ENCODE measurements at places on chromosomes 11 and 22.
A peak's percentile ranks its signal among the peaks of the same experiment; 100 is the strongest.

- DNase-seq = no peak
These were observed 139.5 kb downstream of the KIF18A start for GRCh38 chr11:27968461-27968860.

GRCh38 chr11:75526192-75526541, 426 bp upstream of the GDPD5 start:
- no peak for DNase-seq

DNA sequence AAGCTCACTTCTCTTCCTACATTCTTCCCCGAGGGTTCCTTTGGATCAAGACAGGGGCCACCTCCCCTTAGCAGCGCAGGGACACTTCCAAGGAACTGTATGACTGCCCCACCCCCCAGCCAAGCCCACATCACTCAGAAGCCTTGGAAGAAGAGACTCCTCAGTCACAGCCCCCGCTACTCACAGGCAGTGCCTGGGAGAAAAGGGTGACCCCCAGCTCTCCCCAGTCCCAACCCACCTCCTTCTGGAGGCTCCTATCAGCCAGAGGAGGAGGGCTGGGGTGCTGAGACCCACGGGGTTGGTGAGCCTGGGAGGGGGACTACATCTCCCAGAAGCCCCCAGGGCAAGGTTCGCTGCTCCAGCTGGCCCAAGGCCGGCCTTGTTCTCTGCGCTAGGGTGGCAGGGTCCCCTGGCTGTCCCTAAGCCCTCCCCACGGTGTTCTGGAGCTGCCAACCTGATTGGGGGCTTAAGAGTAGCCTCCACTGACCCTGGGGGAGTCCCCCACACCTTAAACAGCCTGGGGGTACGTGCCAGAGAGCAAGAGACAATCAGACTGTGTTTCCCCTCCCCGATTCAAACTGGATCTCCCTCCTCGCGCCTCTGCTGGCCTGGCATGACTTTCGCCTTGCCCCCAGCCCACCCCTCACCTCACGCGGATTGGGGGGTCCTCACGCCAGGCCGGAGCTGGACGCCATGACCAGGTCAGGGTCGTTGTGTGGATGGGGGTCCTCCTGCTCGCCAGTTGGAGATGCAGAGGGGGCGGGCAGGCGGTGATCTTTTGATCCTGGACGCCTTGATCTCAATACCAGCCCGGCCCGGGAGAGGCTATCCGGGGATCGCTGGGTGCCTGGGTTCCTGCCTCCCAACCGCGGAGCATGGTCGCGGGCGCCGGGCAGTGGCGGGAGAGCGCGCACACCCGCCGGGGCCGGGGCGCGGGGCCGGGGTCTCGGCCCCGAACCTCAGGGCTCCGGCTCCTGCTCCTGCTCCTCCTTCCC, 838 bp downstream of the BCL9L start:
- no peak for DNase-seq

- peak; percentile 84 for DNase-seq
These were observed 2.8 kb upstream of the CABP7 start for GRCh38 chr22:29716814-29717545.

DNA sequence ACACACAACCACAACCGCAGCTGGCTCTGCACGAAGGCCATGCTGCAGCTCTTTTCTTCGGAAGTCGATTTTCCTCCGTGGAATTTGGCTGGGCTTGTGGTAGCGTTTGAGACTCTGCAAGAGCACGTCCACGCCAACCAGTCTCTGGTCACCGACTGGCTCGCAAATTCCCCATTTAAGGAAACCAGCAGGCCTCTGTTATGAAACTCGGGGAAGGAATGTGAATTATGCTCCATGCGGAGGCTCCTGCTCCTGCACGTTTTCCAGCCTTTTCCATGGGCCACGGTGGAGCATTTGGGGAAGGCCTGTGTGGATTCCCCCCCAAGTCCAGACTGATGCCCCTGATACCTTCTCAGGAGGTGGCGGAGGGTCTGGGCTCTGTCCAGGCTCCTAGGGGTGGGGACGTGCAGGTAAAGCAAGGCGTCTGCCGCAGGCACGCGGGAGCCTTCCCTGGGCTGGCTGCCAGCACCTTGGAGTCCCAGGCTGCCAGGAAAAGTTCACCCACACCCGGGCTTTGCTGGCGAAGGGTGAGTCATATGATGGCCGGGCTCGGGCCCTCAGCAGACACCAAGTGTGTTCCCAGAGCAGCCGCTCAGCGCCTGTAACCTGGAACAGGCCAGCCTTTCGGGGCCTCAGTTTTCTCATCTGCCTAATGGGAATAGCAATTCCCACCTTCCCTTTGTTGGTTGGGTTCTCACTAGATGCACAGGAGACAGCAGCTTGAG, 41.9 kb downstream of the LRP5 start:
- no peak for DNase-seq

GRCh38 chr11:88231894-88232482, 56.7 kb upstream of the RAB38 start:
- no peak for DNase-seq

- no peak for DNase-seq
These were observed 343.6 kb upstream of the MTNR1B start for GRCh38 chr11:92625894-92626293.

- no peak for DNase-seq
These were observed 69.2 kb upstream of the INCENP start for GRCh38 chr11:62054484-62055121.

DNA sequence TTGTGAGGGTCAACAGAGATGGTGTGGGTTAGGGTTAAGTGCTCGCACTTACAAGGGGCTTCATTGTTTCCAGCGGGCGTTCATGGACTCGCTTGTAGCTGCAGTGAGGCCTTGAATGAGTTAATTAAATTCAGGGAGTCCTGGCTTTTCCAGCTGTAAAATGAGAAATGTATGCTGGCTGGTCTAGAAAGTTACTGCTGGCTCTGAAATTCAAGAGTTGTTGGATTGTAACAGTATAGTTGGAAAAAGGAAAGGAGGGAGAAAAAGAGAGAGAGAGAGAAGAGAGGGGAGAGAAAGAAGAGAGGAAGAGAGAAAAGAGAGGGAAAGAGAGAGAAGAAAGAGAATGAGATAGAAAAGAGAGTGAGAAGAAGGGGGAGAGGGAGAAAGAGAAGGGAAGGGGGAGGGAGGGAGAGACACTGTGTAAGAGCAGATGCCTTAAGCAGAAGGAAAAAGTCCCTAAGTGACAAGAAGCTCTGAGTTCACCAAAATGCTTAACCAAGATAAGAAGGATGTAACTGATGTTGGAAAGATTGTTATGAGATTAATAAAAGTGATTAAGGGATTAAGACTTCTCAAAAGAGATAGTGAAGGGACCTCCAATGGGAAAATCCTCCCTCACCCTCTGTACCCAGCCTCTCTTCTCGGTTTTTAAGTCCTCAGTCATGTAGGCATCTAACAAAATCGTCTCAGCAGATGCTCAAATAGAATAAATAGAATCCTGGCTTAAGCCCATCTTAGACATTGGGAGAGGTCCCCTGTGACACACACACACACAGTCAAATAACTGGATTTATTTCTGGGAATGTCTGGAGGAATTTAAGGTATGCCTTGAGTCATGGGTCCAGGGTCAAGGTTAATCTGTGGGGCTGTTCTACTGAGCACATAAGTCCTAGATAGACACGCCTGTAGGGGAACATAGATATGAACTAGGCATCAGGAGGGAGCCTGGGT, 477.9 kb downstream of the MIAT start:
- DNase-seq = no peak

GRCh38 chr11:113974741-113975470, at the start of gene HTR3A:
HTR3A (plus strand) TSS chr11:113975108; CDS start chr11:113975326, 218 bp downstream.
- DNase-seq = peak; percentile 16

- no peak for DNase-seq
These were observed 234.9 kb upstream of the SESN3 start for GRCh38 chr11:95465887-95466286.

- DNase-seq = peak; percentile 31
These were observed at the start of gene SPTBN2 for GRCh38 chr11:66728693-66729385. SPTBN2 (minus strand) TSS chr11:66729216; CDS start chr11:66721240, 7,976 bp downstream.

DNA sequence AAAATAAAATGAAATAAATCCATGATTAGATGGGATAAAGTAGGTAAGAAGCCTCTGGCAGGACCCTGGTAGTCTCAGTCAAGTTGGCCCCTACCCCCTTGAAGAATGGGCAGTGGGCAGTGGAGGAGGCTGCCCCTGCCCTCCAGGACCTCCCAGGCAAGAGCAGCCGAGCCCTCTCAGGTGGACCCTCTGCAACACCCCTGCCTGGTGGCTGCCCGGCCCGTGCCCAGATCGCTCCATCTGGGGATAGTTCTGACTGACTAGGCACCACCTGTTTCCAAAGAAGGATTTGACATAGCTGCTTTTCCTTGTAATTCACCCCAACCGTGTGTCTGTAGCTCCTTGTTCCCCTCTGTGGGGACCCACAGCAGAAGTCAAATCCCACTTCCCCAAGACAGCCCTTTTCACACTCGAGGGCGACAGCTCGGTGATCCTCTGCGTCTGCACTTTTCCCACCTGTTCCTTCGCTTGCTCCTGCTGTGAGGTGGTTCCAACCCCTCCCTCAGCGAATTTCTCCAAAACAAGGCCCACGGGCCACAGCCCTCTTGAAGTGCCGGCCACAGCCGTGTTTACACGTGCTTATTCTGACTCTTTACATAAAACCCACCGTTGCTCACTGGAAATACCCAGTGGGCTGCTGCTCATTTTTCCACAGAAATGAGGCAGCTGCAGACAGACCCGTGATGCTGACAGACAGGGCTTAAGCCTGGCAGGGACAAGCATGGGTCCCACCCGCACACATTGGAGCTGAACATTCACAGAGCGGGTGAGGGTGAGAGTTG, 5.5 kb upstream of the TMPRSS13 start:
- DNase-seq = no peak

DNA sequence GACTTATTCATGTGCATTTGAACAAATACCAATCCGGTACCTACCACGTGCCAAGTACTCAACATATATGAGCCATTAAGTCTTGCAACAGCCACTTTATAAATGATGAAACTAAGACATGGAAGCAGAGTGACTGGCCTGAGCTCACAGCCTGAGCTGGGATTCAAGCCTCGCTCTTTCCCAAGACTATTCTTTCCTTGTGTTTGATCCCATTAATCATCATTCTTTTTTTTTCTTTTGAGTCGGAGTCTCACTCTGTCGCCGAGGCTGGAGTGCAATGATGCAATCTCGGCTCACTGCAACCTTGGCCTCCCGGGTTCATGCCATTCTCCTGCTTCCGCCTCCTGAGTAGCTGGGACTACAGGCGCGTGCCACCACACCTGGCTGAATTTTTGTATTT, 119.3 kb downstream of the ABTB2 start:
- no peak for DNase-seq

GRCh38 chr11:2205981-2206690, 34.5 kb upstream of the TH start:
- no peak for DNase-seq

DNA sequence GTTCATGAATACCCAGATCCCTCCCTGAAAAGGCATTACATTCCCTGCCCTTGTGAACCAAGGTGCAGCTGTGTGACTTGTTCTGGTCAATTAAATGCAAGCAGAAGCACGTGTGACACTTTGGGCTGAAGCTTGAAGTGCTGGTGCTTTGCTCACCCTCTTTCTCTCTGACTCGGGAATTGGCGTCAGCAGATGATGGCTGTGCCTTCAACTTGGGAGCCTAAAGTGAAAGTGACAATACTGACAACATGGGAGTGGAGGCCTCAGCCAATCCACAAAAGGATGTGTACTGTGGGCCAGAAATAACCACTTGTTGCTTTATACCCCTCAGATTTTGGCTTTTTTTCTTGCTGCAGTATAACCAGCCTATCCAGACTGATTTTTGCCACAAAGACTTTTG, 148.3 kb upstream of the THY1 start:
- no peak for DNase-seq

DNA sequence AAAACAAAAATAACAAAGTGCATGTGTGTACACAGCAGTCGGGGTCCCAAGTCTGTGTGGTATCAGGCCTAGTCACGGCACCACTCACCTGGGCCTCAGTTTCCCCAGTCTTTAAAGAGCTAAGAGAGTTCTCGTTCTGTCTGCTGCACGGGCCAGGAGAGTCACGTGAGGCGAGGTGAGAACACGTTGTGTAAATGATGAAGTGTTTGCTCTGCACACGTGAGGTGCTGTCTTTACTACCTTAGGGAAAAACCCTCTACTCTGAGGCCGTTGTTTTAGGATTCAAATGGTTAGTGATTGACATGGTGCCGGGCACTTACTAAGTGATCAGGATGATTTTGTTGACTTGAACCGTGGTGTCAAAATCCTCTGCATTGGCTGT, 86.5 kb upstream of the PPARA start:
- DNase-seq = no peak

DNA sequence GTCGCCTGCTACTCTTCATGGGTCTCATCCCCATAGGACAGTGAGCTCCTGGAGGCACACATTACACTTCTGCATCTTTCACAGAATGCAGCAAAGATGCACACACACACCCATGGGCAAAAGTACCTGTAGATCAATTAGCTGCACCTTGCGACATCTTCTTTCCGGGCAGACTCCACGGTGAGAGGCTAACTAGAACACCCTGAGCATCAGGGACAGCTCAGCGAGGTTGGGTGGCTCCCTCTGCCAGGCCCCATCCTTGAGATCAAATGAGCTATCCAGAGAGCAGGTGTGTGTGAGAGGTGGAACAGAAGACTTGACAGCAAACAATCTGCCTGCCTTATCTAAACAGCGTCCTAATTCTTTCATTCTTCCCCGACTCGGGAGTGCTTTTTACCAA, 96.1 kb upstream of the BID start:
- DNase-seq = no peak

DNA sequence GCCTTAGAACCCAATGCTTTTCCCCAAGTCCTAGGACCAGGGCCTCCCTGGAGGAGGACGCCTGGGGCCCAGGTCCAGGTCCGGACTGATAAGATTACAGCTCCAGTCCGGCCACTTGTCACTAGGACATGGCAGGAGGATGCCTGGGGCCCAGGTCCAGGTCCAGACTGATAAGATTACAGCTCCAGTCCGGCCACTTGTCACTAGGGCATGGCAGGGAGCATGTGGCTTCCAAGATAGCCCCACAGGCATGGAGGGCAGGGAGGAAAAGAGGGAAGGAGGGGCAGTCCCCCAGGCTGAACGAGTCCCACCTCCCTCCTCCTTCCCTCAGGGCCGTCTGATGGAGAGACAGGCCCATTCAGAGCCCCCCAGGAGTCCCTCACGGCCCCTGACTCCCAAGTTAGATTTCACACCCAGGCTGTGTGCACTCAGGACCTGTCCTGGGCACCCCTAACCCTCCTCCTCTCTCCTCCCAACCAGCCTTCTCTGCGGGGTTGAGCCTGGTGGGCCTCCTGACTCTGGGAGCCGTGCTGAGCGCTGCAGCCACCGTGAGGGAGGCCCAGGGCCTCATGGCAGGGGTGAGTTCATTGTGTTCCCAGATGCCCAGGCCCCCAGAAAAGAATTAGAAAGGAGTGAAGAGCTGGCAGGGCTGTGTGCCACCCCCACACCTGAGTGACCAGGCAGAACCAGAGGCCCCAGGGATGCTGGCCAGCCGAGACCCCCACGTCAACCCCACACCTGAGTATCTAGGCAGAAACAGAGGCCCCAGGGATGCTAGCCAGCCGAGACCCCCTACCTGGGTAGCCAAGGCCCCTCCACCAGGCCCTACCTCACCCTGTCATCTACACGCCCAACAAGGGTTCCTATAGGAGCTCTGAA, 2.1 kb downstream of the TSPAN32 start:
- DNase-seq = no peak

GRCh38 chr11:85626496-85626895, 648 bp downstream of the DLG2 start:
- DNase-seq = no peak

Data from neural crest cell (in vitro differentiated cells).